ENCODE measurements at places on chromosomes 5 and 9. TPM values are rescaled to one million over a fixed set of nuclear protein-coding genes. Genes with fewer than 3 reads are reported as not detected.
A peak's percentile ranks its signal among the peaks of the same experiment; 100 is the strongest.

Gene PCDHGC4
- 0.22 TPM for total RNA-seq

Gene UNC5A
- total RNA-seq = 3.4 TPM

Gene GPR21
- not detected for total RNA-seq

Gene PALM2AKAP2
- 0.98 TPM for total RNA-seq

DNA sequence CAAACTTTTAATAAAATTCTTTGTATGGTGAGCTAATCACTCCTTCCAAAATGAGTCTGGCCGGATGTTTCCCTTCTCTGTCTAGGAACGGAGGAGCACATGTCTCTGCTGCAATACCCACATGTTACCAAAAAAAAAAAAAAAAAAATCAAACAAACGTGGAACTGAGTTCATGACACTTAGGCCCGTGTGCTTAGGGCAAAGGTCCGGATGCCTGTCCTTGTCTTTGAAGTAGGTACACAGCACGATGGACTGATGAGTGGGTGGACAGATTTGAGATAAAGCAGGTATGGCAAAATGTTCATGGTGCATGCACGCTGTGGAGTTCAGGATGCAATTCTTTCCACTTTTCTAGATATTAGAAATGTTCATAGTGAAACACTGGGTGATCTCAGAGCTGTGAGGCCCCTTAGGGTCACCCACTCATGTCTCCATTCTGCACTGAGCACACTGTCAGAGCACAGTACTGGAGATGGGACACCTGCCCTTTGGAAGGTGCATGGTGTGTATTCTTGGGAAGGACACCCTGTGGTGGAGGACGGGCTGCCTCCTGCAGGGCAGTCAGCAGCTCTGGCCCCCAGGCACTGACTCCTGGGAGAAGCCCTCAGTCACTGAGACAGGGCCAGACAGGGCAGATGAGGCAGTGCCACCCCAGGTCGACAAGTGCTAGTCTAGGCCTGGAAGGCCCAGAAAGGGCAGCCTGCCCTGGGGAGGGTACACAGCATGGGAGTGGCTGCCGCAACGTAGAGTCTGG is 43.6 kb downstream of the GADD45G start:
- no peak for DNase-seq

DNA sequence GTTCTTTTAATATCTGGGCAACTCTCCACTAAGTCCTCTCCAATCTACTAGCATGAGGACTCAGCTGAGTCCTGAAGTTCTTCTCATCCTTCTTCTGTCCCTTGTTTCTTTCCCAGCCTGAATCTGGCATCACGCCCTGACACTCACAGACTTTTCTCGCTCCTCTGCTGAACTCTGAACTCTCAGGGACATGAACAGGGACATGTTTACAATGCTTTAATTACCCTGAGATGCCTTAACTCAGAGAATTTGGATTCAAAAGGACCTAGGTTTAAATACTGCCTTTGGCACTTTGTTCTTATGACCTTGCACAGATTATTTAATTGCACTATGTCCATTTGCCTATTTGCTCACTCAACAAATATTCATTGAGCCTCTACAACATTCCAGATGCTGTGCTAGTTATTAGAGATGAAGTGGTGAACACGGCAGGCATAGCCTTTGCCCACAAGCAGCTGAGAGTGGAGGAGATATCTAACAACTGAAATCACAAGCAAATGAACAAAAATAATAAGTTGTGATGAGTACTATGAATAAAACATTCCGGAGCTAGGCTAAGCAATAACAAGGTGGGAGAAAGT is 106.0 kb downstream of the ADRB2 start:
- no peak for DNase-seq

- DNase-seq = peak; percentile 43
Measured at GRCh38 chr9:17291766-17292165, 156.9 kb downstream of the CNTLN start.

GRCh38 chr5:134113902-134114875 is at the start of gene TCF7:
TCF7 (plus strand) TSS chr5:134114681; CDS start chr5:134114907, 226 bp downstream.
- DNase-seq = peak; percentile 74

DNA sequence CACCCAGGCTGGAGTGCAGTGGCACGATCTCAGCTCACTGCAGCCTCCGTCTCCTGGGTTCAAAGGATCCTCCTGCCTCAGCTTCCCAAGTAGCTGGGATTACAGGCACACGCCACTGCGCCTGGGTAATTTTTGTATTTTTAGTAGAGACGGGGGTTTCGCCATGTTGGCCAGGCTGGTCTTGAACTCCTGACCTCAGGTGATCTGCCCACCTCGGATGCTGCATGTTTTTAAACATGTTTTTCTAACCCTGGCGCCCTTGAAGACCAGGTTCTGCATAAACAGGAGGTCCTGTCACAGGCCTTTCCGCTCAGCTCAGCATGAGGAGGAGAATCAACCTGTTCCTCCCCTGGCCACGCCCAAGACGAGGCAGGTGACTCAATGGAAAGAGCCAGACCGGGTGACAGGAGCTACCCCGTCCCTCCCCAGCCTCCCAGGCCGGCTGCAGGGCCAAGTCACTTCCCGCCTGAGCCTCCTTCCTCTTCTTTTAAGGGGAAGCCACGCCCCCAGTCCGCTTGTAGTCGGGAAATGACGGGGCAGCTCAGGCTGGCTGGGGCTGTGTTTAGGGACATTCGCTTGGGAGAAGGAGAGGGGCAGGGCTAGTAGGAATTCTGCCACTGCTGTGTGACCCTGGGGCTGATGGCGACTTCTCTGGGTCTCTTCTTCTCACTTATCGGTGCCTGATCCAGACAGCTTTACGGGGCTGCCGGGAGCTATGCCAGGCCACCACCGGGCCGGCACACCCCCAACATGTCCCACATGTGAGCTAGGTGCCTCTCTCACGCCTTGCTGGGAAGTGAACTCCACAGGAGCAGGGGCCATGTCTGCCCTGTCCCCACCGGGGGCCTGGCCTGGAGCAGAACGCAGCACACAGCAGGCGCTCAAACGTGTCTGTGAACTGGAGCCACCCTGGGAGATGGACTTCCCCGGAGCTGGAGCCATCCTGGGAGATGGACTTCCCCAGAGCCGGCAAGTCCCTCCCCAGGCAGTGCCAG is 6.1 kb downstream of the NOTCH1 start:
- DNase-seq = no peak

- DNase-seq = no peak
Measured at GRCh38 chr5:58760222-58760621, 177.3 kb downstream of the RAB3C start.

GRCh38 chr5:91137647-91138046 is 245.5 kb downstream of the ARRDC3 start:
- DNase-seq = no peak

DNA sequence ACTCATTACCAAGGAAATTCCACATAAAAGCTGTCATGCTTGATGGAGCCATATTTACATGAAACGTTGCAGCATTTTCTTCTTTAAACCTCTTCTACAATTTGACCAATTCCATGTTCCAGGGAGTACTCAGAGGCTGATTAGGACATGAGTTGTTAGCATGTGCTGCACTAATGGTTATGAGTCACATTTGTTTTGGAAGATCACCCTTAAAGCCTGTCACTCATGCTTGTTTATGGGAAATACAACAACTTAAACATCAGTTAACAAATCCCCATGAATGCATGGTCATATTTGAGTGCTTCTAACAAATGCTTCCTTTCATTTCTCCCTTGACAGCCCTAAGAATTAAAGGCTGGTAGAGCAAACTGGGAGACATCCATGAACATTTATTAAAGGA is 156.1 kb downstream of the GHR start:
- DNase-seq = no peak

DNA sequence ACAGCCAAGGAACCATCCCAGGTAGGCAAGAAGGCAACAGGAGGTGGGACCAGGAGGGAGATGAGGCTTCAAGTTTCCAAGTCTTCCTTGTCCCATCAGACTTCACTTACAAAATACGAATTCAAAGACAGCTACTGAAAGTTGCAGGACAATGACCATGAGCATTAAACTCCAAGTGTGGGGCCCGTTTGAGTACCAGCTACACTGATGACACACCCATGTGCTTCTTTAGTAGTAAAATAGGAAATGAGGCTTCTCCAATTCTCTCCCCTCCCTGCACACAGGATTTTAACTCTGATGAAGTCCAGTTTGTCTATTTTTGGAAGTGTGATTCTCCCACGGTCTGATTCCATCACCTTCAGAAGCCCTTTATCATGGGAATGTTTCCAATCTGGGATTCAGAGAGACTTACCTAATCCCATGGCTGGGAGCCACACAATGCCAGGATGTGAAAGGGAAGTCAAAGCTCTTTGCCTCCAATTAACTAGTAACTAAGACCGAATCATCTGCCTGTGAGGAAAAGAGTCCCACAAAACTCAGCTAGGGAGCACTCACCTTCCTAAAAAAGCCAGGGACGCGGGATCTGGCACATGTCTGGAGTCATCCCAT is 222.8 kb upstream of the MSX2 start:
- peak; percentile 95 for DNase-seq

GRCh38 chr5:84059672-84060071 is 325.0 kb downstream of the EDIL3 start:
- no peak for DNase-seq

Measured in A172 (cell line).